8988T (cell line): ENCODE measurements at places on chromosomes 7 and 10.

GRCh38 chr7:158539711-158540146 is 47.9 kb downstream of the PTPRN2 start:
- DNase-seq = no peak

GRCh38 chr7:46468753-46469356 is 547.8 kb upstream of the IGFBP3 start:
- no peak for DNase-seq

GRCh38 chr10:5895804-5896203 is 5.8 kb downstream of the FBH1 start:
- DNase-seq = no peak

DNA sequence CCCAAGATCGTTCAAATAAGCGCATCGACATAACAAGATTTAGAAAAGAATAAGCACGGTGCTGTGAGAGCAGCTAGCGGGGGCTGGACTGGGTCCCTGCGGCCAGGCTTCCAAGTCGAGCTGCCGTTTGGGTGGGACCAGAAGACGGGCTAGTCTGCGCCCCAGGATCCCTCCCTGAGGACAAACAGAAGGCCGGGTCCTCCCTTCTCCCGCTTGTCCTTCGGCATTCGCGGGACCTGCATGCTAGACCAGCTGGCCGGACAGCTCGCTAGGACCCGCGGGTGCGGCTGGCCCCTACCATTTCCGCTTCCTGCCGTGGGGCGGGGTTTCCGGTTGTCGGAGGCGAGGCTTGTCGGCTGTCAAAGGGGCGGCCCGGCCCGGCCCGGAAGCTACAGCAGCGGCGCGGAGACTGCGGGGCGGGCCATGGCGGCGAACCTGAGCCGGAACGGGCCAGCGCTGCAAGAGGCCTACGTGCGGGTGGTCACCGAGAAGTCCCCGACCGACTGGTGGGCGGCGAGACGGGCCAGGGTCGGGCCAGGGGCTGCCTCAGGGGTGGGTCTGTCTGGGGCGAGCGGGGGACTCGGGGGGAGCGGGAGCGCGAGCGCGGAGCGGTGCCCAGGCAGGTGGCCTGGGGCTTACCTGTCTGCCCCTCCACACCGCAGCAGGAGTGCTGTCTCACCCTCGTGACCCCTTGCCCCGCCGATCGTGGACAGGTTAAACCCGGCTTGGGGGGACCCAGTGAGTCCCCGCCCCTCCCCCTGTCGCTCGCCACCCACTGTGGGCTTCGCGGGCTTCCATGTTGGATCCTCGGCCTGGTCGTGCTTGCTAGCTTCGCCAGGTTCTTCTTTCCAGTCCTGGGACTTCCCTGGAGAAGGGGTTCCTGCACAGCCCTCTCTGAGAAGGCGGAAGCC is at the start of gene DBNL:
TSS of gene DBNL (plus strand) at position 388 of the 911 bp plus-strand sequence. CDS start at position 424, 36 bp downstream.
- peak; percentile 89 for DNase-seq

DNA sequence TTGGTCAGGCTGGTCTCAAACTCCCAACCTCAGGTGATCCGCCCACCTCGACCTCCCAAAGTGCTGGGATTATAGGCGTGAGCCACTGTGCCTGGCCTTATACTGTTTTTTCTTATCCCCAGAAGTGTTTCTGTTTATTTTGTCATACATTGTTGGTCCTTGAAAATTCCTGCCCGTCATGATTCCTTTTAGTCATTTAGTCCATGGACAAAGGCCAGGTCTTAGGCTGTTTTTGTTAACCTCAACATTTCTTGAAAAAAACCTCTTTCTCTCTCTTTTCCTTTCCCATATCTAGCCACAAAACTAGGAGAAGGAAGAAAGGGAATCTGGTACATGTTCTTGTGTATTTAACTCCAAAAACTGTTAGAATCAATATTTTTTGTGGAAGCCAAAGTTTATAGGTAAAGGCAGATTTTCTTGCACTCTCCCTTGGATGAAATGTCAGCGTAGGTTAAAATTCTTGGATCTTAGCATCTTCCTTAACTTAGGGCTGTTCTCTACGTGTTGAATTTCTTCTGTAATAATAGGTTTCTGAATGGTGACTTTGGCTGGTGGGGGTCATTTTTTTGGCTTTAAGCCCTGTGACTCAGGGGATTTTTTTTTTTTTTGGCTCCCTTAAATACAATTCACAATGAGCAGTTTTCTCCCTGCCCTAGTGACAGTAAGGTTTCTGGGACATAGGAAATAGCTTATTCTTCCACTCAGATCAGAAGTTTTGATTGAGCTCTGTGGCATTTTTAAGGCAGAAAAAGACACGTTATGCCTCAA is 500.8 kb downstream of the AUTS2 start:
- DNase-seq = no peak

DNA sequence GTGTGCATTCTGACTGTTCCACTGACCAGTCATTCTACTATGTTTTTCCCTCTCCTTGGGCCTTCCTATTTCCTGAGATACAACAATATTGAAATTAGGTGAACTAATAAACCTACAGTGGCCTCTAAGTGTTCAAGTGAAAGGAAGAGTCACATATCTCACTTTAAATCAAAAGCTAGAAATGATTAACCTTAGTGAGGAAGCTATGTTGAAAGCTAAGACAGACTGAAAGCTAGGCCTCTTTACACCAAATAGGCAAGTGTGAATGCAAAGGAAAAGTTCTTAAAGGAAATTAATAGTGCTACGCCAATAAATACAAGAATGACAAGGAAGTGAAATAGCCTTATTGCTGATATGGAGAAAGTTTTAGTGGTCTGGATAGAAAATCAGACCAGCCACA is 5.7 kb upstream of the DYNC1I1 start:
- DNase-seq = no peak

DNA sequence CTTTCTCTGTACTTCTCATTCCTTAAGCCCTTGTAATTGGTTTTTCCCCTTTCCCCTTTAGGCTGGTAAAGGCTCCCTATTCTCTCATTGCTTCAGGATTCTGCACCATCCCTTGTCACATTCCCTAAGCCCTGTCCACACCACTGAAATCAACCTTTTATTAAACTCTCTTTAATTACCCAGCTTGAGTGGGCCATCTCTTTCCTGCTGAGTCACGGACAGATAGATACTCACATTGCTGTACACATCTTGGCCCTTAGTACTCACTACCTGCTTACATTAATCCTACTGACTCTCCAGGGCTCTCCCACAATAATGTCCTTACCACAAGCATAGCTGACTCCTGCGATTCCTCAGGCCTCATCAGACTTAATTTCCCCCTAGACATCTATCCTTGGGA is 94.0 kb upstream of the PCGF5 start:
- DNase-seq = no peak

DNA sequence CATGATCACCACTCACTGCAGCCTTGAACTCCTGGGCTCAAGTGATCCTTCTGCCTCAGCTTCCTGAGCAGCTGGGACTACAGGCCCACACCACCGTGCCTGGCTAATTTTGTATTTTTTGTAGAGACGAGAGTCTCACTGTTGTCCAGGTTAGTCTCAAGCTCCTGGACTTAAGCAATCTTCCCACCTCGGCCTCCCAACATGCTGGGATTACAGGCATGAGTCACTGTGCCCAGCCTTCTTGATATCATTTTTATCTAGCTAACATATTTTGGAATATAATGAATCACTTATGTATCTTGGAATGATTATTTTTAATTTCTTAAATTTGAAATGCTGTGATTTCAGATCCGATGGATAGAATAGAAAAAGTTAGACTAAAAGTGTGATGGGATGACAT is 18.4 kb downstream of the ARL4A start:
- no peak for DNase-seq

DNA sequence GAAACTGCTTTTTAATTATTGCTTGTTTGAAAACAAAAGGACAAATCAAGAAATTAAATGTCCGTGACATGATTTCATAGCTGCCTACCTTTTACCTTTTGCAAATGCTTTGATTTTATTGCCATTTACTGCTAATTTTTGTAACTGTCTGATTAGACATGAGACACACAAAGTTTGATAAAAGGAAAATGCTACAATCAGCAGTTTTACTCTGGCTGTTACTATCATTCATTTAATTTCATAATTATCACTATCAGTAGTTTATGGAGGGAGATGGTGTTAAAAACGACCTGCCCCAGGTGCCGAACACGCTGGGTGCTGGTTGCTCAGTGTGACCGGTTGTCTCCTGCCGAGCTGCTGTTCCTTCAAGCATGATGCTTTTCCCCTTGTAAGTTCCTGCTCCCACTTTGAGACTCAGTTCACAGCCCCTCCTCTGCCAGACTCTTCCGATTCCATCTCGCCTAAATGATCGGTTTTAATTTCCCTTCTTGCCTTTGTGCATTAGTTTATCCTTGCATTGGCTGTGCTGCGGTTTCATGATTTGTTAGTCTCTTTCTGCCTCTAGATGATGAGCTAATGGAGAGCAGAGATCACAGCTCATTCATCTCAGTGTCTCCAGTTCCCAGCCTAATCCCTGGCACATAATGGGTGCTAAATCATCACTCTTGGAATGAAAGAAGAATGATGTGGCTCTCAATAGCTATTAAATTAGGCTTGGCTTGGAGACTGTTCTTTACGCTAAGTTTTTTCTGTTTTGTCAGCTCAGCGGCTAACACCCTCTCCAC is 110.6 kb downstream of the PFKFB3 start:
- DNase-seq = no peak

GRCh38 chr7:141872931-141873330 is 31.6 kb upstream of the PRSS37 start:
- no peak for DNase-seq

GRCh38 chr10:101011517-101012423 is 12.2 kb downstream of the LZTS2 start:
- peak; percentile 62 for DNase-seq

DNA sequence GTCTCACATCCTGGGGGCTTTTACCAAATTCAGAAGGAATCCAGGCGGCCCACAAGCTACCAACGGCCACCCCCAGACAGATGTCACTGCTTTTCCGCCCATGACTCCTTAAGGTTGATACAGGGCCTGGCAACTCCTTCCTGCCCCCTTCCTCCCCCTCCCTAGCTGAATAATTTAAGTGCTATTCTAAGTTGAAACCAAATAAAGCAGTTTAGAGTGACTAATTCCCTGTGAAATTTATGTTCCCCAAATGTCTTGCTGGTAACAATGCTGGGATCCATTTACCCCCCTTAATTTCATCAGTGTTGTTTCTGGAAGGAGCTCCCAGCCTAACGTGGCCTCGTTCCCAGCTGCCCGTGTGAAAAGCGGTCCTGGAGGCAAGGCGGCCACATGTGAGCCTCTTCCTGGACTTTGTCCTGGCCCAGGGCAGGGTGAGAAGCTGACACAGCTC is 109.6 kb downstream of the TMEM130 start:
- no peak for DNase-seq

- DNase-seq = peak; percentile 53
These were observed at the start of gene REEP3 for GRCh38 chr10:63520500-63521415. REEP3 (plus strand) TSS chr10:63521401; CDS start chr10:63521546, 145 bp downstream.

- no peak for DNase-seq
These were observed 363.2 kb downstream of the PHTF2 start for GRCh38 chr7:78161781-78162180.

GRCh38 chr10:132326925-132327324 is 5.1 kb upstream of the LRRC27 start:
- DNase-seq = no peak

DNA sequence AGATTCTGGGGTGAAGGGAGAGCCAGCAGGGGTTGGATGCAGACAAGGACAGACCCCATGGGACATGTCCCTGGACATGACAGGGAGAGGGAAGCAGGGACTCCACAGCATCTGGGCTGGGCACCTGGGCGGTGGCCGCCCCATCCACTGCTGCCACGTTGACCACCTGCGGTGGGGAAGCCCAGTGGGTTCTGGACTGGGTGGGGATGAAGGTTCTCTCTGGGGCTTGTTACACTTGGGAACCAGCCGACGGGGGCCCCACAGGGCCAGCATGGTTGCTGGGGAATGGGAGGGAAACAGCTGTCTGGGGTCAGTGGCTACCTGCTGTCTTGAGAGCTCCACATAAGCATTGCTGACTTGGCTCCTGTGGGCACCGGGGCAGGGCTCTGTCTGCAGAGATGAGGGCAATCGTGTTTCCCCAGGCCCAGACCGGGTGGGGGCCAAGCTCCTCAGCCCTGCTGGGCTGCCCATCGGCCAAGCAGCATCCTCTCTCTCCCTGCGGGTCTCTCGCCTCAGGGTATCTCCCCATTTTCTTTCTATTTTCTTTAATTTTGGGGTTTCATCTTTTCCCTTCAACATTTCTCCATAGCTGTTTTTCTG is 443.6 kb upstream of the PFKP start:
- no peak for DNase-seq
